ENCODE measurements at places on chromosomes 12 and 14.

GRCh38 chr12:125092872-125093680, 27.8 kb downstream of the AACS start:
- peak; percentile 69 for DNase-seq

DNA sequence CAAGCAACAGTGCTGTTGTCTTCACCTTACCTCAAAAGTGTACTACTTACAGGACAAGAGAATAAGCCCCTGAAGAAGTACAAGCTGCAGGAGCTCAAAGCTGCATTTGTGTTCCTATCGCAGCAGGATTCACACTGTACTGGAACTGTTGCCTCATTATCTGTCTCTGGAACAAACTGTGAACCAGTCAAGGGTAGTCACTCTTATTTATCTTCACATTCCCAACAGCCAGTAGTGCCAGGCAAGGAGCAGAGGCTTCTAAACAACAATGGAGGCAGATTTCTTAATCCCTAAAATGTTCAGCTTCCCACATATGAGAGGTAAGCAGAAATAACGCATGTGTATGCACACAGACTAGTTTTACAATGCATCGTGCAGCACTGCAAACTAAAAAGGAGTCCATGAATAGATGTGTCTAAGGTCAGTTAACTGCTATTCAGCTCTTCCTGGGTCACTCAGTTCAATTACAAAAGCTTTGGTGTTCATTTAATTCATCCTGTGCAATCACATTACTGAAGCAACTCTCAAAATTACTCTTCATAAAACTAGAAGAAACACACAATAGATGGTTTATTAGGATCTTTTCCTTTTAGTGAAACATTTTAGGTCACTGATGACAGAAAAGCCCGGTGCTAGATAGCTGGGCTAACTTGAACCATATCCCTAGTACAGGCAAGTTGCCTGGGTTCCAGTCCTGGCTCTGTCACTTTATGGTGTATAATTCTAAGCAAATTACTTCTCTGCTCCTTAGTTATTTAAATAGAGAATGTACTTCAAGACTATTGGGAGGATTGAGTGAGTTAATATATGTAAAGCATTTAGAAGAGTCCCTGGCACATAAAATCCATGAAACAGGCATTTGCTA, 2.7 kb downstream of the APPL2 start:
- DNase-seq: peak; percentile 46

- DNase-seq: peak; percentile 93
These were observed 113.0 kb upstream of the RAP1B start for GRCh38 chr12:68497702-68498101.

DNA sequence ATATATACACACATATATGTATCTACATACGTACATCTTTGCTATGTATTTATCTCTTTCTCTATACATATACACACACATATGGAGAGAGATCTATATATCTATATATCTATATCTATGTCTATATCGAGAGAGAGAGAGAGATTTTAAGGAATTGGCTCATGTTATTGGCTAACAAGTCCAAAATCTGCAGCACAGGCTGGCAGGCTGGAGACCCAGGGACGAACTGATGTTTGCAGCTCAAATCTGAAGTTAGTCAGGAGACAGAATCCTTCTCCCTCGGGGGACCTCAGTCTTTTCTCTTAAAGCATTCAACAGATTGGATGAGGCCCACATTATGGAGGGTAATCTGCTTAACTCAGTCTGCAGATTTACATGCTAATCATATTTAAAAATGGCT, 40.7 kb upstream of the DACT1 start:
- DNase-seq: no peak

GRCh38 chr12:93812626-93813025, 135.5 kb downstream of the CRADD start:
- peak; percentile 95 for DNase-seq

GRCh38 chr12:108619369-108620160, 14.1 kb downstream of the SELPLG start:
- no peak for DNase-seq

GRCh38 chr14:51167587-51168214, 72.3 kb upstream of the TMX1 start:
- peak; percentile 80 for DNase-seq

GRCh38 chr14:91378930-91379578, 38.6 kb downstream of the CCDC88C start:
- no peak for DNase-seq

DNA sequence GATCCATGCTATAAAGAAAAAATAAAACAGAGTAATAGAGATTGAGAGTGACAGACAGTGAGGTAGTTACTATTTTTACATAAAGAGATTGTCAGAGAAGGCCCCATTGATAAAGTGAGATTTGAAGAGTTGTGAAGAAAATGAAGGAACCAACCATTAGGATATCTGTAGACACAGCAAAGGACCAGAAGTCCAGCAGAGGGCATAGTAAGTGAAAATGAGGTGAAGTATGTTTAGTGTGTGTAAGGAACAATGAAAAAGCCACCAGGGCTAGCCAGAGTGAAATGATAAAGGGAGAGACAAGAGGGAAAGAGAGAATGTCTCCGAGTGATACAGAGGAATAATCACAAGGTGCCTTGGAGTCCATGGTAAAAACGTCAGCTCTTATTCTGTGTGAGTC, 411.0 kb downstream of the NELL2 start:
- no peak for DNase-seq

DNA sequence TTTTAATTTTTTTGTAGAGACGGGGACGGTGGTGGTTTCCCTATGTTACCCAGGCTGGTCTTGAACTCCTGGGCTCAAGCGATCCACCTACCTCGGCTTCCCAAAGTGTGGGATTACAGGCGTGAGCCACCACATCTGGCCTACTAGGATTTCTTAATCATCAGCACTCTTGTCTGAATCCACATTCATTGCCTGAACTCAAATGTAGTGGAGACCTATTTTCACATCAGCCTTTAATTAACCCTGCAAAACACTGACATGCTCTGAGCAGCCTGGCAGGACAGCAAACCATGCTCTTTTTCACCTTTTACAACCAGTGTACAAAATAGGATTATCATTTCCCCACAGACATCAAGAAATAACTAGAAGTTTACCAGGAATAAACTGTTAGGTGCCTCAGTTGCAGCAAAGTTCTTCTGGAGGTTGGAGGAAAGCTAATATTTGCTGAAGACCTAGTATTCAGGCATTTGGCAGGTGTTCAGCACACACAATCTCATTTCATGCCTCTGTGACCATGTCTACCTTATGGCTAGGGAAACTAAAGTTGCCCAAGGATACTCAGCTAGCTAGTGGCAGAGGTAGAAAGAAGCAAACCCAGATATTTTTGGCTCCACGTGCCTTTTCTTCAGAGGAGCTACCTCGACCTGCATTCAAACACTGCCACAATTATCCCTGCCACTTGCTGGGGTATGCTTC, 37.7 kb downstream of the CFL2 start:
- DNase-seq: no peak

- peak; percentile 6 for DNase-seq
These were observed 8.1 kb upstream of the RABGGTA start for GRCh38 chr14:24279301-24280186.

GRCh38 chr12:63292471-63293221, 141.6 kb upstream of the AVPR1A start:
- no peak for DNase-seq

DNA sequence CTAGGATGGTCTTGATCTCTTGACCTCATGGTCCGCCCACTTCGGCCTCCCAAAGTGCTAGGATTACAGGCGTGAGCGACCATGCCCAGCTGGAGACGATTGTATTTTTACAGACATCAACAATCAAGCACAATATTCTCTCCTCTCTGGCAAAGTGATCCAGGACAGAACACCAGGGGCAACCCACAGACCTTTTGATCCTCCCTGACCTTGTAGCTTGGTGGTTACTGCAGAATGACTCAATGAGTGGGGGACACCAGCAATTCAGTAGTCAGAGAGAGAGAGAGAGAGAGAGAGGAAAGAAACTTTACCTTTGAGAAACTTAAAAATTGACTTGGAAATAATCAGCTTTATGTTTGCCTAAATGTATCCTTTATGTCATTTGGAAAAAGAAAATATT, 51.2 kb downstream of the DRAM1 start:
- DNase-seq: no peak

Data from fibroblast of mammary gland (primary cell).